Cardiac muscle cell (in vitro differentiated cells and primary cell): ENCODE measurements at places on chromosomes 3 and 15. TPM values are rescaled to one million over a fixed set of nuclear protein-coding genes. Genes with fewer than 3 reads are reported as not detected.

IL12A gene
- 0.09 TPM in 1 of 2 replicates, not detected in the other for total RNA-seq

- no peak for DNase-seq
- H3K27ac ChIP-seq: no peak overlapping the region
- no peaks in the 10 kb centered on the region for H3K36me3 ChIP-seq
- no peaks in the 10 kb centered on the region for H3K4me1 ChIP-seq
Measured at GRCh38 chr15:68749793-68750192, 70.9 kb downstream of the ANP32A start.

PLA2G4D gene
- total RNA-seq: 0.03 TPM in 1 of 2 replicates, not detected in the other

- no peaks in the 10 kb centered on the region for H3K36me3 ChIP-seq
- no peaks in the 10 kb centered on the region for H3K4me1 ChIP-seq
- H3K27me3 ChIP-seq: no peaks in the 10 kb centered on the region
- DNase-seq: no peak
- no peak overlapping the region for H3K4me3 ChIP-seq
- H3K27ac ChIP-seq: no peak overlapping the region
Measured at GRCh38 chr3:34078418-34078817, 280.0 kb downstream of the PDCD6IP start.

GPR171 gene
- not detected in 2 replicates for total RNA-seq

- peaks cover 12% of the 10 kb centered on the region for H3K27me3 ChIP-seq
- no peak within 1 kb of the TSS for H3K4me3 ChIP-seq
- DNase-seq: no peak
Measured at GRCh38 chr3:58577269-58577821, at the start of gene FAM107A. FAM107A (minus strand) TSS chr3:58577391; CDS start chr3:58569860, 7,531 bp downstream.

- no peaks in the 10 kb centered on the region for H3K36me3 ChIP-seq
- no peaks in the 10 kb centered on the region for H3K27me3 ChIP-seq
- no peak overlapping the region for H3K27ac ChIP-seq
- H3K4me3 ChIP-seq: no peak overlapping the region
- no peak for DNase-seq
Measured at GRCh38 chr15:91973481-91973880, 120.0 kb downstream of the SLCO3A1 start.

GRCh38 chr3:101292027-101292426, 28.3 kb downstream of the IMPG2 start:
- peak; percentile 33 for DNase-seq
- no peak overlapping the region for H3K27ac ChIP-seq
- no peaks in the 10 kb centered on the region for H3K4me1 ChIP-seq
- H3K36me3 ChIP-seq: no peaks in the 10 kb centered on the region

GRCh38 chr3:115470254-115470653, 153.1 kb upstream of the GAP43 start:
- peaks cover 8% of the 10 kb centered on the region for H3K4me1 ChIP-seq
- no peaks in the 10 kb centered on the region for H3K27me3 ChIP-seq
- no peak overlapping the region for H3K27ac ChIP-seq
- no peaks in the 10 kb centered on the region for H3K36me3 ChIP-seq
- no peak for DNase-seq
